Activated CD4-positive, CD25-positive, alpha-beta regulatory T cell treated with anti-CD3 and anti-CD28 coated beads, Interleukin-2, amount 50 U/mL, for 24 hours (primary cell): ENCODE measurements at places on chromosomes 2 and 18.
A peak's percentile ranks its signal among the peaks of the same experiment; 100 is the strongest.

DNA sequence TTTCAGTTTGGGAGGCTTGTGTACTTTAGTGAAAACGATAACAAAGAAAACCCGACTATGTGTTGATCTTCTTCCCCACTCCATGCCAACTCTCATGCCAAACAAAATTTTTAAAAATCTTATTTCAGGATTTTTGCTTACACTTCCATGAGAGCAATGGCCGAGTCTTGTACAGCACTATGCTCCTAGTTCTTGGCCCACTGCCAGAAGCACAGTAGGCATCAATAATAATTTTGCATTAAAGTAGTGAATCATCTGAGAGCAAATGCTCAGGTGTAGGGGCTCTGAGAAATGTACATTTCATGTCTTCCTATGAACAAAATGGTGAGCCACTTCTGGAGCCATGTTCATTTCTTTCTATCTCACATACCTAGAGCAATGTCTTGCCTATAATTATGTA is 62.2 kb downstream of the MAP3K19 start:
- ATAC-seq = no peak

DNA sequence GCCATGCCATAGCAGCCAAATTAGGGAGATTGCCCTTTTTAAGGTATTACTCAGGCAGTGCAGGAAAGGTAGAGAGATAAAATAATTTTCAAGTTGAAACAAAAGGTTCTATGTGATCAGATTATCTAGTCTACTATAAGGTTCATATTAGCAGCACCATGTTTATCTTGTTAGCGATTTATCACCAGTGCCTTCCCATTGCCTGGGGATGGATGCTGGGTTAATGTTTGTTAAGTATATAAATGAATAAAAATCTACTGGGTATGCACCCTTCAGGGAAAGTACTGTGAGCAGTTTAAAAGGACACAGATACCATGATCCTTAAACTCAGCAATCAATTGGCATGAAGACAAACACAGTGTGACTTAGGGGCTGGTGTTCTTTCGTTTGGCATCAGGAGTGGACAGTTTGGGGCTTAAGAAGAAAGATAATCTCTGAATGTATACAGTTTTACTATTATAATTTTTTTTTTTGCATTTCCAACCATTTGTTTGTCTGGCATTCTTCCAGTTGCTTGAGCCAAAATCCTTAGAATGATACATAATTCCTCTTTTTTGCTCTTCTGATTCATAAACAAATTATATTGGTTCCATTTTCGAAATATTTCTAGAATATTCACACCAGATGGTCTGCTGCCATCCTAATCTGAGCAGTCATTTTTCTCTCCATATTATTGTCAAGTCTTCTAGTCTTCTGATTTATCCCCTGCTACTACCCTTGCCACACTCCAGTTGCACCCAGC is 512.8 kb upstream of the SLC8A1 start:
- no peak for ATAC-seq

- no peak for ATAC-seq
Observed at GRCh38 chr2:150983314-150983897, 278.3 kb downstream of the RBM43 start.

GRCh38 chr2:236171680-236172254 is 3.6 kb upstream of the GBX2 start:
- ATAC-seq = no peak

- no peak for ATAC-seq
Observed at GRCh38 chr18:78549971-78550370, 429.6 kb upstream of the SALL3 start.

- ATAC-seq = peak; percentile 14
Observed at GRCh38 chr2:230877759-230878598, 13.2 kb downstream of the ITM2C start.

DNA sequence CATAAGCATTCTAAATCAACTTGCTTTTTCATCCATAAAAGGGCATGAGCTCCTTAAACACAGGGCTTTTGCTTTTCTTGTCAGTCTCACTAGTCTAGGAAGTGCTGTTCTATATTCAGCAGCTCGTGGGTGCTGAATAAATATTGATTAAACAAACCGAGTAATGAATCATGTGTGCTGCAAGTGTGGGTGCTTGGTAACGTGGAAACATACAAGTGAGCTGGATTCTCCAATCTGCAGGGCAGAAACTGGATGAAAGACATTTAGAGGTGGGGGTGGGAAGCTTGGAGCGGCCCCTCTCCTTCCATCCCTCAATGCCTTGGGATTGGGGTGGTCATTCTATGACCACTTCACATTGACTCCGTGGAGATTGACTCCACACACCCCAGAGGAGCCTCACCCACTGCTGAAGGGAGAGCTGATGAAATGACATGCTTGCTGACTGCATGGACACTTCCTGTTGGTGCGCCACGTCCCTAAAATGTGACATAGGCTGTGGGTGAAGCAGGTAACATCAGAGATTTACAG is 114.6 kb downstream of the DOCK10 start:
- ATAC-seq = peak; percentile 70

DNA sequence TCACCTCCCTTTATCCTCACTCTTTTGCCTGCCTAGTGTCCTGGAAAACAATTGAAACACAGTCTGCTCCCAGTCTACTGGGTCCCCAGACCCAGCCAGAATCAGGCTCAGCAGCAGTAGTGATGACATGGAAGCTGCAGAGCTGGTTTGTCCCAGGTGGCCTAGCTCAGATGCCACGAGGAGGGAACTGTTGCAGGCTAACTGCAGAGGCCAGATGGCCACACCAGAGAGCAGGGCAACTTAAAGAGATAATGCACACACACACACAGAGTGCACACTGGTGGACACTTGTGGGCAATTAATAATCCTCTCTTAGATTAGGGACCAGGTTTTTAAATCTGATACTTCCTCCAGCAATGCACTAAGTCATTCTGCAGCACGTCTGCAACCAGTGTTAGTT is 42.4 kb downstream of the GYPC start:
- no peak for ATAC-seq

DNA sequence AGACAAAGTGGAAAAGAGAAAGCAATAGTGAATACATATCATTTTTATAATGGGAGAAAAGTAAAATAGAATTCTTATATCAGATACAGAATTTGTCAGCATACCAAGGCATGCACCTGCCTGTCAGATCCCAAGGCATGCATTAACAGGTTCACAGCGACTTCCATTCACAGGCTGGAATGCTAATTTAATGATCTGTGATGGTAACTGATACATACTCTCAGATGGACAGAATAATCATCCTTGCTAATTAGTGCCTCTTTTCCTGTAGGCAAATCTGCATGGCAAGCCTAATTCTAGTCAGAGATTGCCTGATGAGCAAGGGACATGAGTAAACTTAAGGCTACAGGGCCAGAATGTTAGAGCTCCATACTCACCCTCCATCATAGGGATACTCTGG is 76.1 kb downstream of the PRKRA start:
- no peak for ATAC-seq

DNA sequence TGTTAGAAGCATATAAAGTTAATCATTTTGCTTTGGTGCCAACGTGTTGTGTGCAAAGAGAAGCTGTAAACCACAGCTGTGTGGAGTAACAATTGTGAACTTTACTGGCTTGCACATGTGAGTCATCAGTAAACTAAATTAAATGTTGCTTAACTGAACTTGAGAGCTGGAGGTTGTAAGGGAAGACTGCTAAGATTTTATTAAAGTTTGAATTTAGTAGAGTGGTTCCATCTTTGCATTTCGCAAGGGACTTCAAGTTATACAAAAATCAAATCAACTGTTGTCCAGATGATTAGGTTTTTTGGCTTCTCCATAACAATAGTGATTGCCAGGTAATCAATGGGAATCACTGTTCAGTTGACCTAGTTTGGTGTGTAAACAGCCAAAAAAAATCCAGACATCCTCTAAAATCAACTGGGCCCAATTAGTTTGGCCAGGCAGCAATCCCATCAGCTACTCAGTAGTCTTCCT is 247.4 kb downstream of the MYO3B start:
- no peak for ATAC-seq

DNA sequence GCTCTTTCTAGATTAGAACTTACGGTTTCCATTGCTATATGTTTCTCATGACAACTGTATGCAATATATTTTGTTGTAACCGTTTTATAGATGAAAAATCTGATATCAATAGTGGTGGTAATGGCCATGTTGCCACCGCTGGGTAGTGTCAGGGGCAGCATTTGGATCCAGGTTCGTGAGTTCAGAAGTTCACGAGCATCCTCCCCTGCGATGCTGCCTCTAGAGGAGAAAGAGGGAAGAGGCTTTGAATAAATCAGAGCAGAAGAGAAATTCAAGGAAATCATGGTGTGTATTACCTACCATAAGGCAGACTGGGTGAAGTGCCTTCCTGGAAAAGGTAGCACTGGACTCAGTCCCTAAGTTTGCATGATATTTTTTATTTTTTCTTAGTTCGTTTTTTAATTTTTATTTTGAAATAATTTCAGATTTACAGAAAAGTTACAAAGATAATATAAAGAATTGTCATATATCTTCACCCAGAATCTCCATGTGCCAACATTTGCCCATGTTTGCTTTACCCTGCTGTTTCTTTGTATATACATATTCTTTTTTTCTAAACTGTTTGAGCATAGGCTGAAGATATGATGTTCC is 3.3 kb upstream of the ZBTB7C start:
- ATAC-seq = no peak

- ATAC-seq = no peak
Observed at GRCh38 chr2:102181919-102182635, 4.7 kb upstream of the IL1RL2 start.

- ATAC-seq = no peak
Observed at GRCh38 chr18:9741793-9742523, 33.9 kb downstream of the RAB31 start.

DNA sequence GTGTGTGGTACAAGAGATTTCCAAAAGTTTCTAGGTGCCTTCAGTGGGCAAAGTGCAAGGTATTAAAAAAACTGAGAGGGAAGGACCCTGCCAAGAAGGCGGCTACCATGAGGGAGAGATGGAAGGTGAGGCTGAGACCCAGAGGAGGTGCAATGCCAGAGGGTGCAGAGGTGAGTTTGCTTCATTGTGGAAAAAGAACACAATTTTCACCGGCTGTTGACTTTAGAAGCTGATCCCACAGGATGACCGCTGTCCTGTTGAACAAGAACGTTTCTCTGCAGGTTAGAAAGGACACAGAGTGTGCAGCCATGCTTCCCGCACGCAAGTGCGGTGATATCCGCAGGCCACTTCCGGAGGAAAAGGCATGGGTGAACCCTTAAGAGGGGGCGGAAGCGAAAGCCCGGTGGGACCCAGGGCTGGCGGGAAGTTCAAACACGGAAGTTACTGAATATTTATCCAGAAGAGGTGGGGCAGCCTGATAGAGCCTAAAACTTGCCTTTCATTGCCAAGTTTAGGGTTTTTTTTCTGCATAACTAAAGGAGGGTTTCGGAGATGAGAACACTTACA is 16.6 kb downstream of the SP110 start:
- ATAC-seq = peak; percentile 4

DNA sequence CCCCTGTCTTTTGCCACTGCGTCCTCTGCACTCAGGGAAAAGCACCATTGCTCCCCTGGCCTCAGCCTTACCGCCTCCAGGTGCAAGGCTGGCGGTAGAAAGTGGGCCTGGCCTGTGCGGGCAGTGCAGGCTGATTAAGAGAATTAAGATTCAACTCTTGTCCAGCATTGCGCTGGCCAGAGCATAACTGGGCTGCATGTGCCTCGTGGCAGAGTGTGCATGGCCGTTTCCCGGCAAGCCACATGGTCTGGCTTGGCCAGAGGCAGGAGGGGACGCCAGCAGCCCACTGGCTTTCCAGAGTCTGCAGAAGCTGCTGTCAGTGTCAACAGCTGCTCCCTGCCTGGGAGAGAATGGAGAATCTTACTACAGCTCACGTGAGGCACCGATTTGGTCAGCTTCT is 12.3 kb downstream of the NTSR2 start:
- ATAC-seq = no peak

DNA sequence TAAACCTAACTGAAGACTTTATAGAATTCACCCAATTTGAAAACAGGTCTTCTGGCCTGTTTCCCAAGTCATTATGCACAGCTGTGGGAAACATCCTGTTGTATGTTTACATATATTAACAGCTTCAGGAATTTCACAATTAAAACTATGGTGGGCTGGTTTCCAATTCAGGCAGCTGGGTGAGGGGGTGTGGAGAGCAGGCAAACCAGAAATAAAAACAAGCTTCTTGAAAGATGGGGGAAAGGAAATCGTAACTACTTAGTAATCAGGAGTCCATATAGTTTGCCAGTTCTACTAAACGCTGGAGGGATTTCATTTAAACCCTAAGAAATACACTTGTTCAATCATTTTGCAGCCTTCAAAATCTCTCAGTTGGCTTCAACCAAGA is 22.8 kb downstream of the ATP8B1 start:
- no peak for ATAC-seq

DNA sequence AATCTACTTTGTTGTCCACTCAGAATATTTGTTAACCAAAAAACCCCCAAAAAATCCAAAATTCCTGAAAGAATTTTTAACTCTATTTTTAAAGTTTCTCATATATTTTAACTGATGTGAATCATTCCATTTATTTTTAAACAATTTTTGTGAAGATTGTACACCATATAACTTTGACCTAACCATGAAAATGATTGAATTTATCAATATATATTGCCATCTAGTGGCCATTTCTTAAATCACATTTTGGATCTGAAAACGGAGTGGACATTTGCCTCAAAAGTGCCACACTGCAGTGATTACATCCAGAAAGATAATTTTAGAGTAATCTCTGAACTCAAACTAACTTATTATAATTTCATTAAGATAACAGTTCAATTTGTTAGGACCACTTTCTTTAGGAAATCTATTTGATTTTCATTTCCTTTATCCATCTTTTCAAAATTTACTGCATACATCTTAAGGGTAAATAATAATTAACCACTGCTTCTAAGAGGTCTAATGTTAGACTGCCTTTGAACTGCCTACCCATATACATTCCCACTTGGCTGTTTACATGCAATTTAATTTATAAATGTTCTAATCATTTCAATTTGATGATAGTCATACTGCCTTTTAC is 71.1 kb downstream of the DSC3 start:
- ATAC-seq = no peak

GRCh38 chr2:143229411-143229810 is 100.2 kb downstream of the ARHGAP15 start:
- no peak for ATAC-seq

DNA sequence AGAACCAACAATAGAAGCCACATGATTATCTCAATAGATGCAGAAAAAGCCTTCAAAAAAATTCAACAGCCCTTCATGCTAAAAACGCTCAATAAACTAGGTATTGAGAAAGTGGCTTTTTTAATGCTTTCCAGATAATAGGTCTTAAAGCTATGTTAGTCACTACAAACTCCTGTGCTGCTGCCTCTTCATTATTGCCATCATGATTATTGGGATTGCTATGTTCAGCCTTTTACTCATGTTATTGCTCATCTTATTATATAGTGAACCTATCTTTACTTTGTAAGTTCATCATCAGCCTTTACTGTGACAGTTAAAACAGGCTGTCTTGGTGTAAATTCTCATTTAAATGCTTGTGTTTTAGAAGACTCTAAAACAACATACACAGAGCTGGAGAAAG is 1557.2 kb upstream of the ZEB2 start:
- ATAC-seq = no peak

DNA sequence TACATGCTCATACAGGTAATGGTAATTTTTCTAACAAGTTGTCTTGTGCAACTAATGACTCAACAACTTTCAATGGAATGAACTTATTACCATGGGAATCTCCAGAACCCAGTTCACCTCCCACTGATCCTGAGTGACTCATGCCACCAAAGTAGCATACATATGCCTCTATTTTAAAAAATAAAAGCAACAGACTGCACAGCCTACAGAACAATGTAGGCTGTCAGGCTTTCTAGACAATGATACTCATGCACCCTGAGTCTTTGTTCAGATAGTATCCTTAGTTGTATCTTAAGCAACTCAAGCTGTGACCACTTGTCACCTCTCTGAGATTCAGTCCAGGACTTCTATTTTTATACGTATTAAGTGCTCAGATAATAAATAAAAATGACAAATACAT is 531.0 kb upstream of the SETBP1 start:
- no peak for ATAC-seq

- ATAC-seq = no peak
Observed at GRCh38 chr2:72765997-72766609, 59.7 kb downstream of the EXOC6B start.
